Right kidney (tissue), 9 donors: ENCODE measurements at places on chromosomes 12 and 14.
A peak's percentile ranks its signal among the peaks of the same experiment; 100 is the strongest.

DNA sequence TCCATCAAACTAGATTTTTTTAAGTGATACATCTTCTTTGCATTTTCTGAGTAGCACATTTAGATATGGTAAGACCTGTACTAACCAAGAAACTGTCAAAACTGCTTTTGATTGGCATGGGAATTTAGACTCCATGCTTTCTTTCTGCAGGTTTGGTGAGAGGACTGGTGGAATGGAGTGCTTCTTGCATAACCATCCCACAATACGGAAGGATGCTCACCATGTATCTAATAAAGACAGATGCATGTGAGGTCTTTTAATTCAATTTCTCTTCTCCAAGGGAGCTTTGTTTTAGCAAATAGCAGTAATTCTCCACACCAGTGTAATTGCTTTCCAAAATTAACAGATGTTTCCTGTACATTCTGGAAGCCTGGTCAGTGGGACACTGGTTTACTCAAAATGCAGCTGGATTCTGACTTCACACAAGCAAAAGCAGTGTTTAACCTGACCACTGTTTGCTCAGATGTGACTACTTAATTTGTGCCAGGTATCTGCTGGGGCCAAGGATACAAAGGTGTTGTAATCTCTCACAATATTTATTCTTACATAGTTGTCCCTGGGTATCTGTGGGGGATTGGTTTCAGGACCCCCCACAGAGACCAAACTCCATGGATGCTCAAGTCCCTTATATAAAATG lies 26.1 kb downstream of the FGD6 start:
- no peak for DNase-seq

DNA sequence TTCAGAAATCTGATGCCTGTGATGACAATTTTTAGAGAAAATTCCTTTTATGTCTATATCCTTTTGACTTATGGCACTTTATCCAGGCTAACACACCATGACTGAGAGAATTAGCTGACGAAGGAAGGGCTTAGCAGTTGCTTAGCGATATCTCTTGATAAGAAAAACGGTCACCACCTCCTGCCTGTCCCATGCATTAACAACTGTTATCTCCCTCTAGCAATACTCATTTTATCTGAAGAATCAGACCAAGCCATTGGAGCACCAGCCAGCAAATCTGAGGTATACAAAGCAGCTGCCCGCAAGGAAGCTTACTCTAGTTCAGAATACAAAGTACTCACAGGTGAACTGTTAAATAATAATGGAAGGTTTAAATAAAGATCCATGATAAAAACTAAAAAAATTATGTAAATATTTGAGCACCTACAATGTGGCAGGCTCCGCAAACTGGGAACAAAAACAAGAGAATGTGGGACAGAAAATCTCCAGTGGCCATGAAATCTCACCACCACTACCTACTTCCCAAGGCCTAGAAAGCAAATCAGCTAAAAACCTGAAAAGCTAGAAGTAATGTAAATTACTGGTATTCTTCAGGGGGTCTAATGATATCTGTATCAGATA lies 24.3 kb downstream of the PPM1H start:
- no peak for DNase-seq

- no peak for DNase-seq
Observed at GRCh38 chr12:74418573-74418972, 119.1 kb upstream of the ATXN7L3B start.

GRCh38 chr12:7108796-7109571 lies at the start of gene C1RL:
Gene C1RL, minus strand, starts transcription at chr12:7109214. Its CDS starts 34 bp downstream, at chr12:7109180.
- peak; percentile 91 for DNase-seq

- no peak for DNase-seq
Observed at GRCh38 chr12:116152268-116152667, 125.2 kb downstream of the MED13L start.

DNA sequence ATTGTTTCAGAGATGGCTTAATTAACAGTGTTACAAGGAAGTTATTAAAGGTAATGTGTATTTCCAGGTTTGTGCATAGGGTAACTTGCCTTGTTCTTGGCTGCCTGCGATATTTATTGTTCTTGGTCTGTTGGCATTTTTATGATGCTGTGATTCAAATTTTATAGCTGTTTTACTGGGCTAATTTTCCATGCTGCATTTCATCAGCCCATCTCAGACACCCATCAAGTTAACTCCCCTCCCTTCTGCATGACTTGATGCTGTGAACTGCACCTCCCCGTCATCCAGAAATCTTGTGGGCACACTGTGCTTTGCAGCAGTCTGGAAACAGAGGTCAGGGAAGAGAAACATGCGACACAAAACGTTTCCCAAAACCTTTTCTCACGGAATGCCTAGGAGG lies 1049.2 kb downstream of the AACS start:
- peak; percentile 15 for DNase-seq

- no peak for DNase-seq
Observed at GRCh38 chr12:14982991-14983390, 10.1 kb downstream of the PDE6H start.

DNA sequence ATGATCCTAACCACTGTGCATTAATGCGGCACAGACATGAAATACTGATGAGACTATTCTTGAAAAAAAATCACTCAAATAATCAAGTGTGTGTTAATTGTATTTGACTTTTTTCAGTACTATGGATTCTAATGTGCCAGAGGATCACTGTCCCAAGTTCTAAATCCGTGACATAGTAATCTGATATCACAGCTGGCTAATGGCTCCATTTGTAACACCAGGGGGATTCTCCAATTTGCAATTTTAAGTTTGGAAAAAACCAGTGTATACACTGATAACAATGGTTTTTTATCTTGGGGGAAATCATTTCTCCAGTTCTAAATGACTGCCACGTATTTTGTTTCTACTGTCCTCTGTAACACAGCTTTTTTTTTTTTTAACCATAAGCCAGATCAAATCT lies 33.0 kb downstream of the MPHOSPH9 start:
- no peak for DNase-seq

DNA sequence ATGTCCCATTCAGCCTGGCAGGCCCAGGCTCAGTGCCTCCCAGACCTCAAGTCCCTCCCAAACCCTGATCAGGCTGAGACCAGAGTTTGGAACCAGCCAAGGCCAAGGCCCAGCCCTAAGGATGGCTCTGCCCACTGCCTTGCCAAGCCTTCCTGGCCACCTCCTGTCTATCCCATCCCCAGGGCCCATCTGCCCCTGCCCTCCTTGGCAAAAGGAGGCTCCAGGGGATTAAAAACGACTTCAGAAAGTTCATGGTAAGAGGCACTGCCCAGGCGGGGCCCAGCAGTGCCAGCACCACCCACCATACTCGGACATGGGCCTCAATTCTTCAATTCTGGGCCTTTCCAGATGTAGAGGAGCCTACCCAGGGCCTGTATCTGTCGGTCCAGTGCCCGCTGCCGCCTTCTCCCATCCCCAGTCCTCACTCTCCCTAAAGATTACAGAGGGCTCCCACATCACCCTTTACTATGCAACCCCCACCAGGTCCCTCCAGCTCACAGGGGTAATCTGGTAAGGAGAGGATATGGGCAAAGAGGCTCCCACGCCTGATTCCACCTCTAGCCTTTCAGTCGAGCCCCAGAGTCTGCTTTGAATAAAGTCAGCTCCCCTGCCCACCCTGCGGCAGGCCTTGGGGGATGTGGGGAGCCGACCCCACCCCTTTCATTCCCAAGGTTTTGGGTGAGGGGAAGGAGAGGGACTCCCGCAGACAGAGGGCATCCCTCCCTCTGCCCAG lies 932 bp downstream of the ADCY6 start:
- DNase-seq = no peak

DNA sequence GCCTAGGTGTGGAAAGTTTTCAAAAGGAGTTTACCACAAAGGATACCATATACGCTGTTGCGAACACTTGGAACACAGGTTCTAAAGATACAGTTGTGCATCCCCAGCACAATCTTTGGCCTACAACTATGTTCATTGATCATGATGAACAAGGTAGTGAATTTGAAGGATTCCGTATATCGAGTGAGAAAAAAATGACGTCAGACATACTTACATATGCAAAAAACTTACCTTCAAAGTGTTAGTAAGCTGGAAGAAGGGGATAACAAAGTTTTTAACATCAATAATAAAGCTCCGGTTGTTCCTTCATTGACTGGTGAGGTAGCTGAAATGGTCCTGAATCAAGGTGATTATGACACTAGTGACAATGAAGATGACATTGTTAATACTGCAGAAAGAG lies 133.9 kb upstream of the PDE3A start:
- DNase-seq = no peak

DNA sequence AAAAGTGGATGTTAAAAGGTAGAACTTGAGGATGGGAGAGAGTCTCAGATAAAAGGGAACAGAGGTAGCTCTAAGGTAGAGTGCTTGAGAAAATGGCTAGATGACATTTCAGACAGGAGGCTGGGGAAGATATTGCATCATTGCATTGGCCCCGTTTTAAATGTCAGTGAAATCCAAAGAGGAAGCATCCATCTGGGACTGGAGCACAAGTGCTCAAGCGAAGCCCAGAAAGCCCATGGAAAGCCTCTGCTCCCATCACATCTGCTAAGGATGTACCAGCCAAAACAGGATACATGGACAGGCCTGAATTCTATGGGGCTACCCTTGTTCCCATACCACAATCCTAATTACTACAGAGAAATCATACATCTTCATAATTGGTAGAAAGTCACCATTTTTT lies 581.5 kb upstream of the TMEM132C start:
- DNase-seq = no peak
